Activated T-cell treated with anti-CD3 and anti-CD28 coated beads for 48 hours (primary cell): ENCODE measurements at places on chromosomes 12 and 14.
A peak's percentile ranks its signal among the peaks of the same experiment; 100 is the strongest.

DNA sequence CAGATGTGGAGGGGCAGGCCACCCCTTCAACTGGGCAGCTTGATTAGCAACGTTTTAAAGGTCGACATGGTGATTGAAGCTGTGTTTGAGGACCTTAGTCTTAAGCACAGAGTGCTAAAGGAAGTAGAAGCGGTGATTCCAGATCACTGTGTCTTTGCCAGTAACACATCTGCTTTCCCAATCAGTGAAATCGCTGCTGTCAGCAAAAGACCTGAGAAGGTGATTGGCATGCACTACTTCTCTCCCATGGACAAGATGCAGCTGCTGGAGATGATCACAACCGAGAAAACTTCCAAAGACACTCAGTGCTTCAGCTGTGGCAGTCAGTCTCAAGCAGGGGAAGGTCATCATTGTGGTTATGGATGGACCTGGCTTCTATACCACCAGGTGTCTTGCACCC, 23.9 kb upstream of the AICDA start:
- DNase-seq: no peak

DNA sequence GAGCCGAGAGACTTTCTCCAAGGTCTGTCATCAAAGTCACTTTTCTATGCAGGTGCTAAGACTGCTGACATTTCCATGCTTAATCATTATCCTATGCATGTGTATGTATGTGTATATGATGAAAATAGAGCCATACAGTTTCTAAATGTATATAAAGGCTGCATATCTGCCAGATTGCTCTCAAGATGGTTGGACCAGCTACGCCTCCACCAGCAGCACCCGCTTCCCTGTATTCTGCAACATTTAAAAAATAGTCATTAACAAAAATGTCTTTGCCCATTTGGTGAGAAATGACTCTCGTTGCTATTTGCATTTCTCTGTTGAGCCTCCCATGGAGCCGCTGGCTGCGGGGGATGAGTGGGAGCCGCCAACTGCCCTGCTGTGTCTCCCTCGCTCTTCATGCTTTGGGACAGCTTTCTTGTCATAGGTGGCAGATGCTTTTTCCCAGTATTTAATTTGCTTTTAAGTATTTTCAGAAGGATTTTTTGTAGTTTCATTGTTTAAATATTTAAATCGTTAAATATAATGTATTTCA, 54.7 kb downstream of the DYNC1H1 start:
- no peak for DNase-seq

- no peak for DNase-seq
Measured at GRCh38 chr12:1382826-1383225, 211.6 kb downstream of the FBXL14 start.

DNA sequence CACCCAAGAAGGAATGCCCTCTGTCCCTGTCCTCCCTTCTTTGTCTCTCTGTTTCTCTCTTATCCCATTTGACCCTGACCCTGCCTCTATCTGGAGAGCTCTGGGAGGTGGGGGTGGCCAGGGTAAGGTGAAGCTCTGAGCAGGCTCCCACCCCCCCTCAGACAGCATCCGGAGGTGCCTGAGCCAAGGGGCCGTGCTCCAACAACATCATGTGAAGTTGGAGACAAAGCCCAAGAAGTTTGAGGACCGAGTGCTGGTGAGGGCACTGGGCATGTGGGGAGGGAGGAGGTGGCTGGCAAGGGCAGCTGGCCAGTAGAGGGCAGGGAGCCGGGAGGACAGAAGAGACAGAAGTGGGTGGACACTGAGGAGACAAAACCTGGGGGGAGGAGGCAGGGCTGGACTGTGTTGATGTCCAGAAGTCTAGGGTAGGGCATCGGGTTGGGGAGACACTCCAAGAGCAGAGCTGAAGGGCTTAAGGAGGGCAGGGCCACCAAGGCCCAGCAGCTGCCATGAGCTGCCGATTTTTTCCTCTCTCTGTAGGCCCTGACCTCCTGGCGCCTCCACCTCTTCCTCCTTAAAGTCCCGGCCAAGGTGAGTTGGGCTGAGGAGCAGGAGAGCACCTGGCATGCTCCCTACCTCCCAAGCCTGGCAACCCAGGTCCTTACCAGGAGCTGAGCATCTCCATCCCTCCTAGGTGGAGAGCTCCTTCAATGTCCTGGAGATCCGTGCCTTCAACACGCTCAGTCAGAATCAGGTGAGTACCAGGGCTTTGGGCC, 1.9 kb downstream of the CARMIL3 start:
- no peak for DNase-seq

DNA sequence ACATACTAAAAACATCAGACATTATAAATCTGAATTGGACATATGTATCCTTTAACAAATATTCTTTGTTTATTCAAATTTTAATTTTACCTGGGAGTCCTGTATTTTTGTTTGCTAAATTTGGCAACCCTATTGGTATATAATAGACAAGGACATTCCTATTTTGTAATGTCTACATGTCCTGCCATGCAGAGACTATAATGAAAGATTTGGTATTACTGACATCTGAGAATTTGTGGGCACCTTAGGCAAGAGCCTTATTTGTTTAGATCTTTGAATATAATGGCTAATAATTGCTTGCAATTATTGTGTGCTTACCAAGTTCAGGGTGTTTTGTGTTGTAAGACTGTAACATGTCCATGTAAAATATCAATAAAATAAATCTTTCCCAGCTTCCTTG, 334.4 kb downstream of the KCNH5 start:
- no peak for DNase-seq

DNA sequence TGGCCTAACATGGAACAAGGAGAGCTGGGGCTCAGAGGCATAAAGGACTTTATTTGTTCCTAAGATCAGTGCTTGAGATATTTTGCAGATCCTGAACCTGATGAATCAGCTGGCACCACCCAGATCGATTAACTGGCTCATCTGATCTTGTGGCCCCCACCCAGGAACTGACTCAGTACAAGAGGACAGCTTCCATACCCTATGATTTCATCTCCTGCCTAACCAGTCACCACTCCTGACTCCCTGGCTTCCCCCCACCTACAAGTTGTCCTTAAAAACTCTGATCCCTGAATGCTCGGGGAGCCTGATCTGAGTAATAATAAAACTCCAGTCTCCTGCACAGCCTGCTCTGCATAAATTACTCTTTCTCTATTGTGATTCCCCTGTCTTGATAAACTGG, 5.1 kb downstream of the C12orf56 start:
- peak; percentile 29 for DNase-seq

DNA sequence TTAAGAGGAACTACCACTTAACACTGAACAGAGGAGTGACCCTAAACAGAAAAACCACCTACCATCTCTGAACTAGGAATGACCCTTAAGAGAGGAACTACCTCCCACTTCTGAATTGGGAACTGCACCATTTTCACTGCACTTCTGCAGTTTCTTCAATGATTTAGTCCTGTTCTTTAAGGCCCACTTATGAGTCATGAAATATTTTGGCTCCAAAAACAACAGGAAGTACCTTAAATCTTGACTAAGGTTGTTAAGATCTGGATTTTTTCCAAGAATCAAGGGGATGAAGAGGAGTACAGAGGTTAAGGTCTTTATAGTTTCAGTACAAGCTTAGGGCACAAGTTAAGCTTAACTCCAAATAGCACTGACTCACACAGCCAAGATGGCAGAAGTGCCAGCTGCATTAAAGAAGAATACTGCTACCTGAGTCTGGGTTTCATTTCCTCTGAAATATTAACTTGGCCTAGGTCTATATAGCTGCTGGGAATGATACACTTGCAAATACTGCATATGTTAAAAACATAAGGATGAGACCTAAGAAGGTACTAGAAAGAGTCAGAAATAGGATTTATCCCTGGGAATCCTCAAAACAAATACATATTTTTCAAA, 4.2 kb downstream of the NPC2 start:
- DNase-seq: no peak

DNA sequence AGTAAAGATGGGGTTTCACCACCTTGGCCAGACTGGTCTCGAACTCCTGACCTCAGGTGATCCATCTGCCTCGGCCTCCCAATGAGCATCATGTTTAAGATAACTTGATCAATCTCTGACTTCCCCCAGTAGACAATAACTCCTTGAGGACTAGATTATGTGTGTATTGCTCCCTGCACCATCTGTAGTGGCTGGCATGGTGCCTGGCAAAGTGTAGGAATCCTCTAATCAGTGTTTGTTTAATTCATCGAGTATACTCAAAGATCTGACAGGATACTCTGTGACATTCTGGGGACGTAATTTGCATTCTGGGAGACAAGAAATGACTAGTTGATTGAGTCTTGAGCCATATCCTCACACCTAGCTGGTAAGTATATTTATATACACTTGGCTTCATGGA, 873.5 kb upstream of the TMEM132C start:
- DNase-seq: no peak

DNA sequence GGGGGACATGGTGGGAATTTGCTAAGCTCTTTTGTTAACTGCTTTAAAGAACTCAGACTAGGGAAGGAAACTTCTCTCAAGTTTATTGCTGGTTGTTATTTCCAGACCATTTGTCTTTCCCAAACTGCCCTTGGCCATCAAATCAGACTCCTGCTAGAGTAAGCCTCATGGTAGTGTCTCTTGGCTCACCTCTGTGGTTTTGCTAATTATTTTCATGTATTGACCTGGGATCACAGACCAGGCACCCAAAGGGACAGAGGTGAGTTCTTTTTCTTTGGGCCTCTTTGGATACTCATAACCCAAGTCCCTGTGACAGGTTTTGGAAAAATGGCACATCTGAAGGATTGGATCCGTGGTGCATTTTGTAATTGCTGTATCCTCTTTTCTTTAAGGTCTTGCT, 11.2 kb downstream of the ETV6 start:
- DNase-seq: no peak

GRCh38 chr14:74302152-74302628, 544 bp downstream of the ABCD4 start:
- DNase-seq: no peak

DNA sequence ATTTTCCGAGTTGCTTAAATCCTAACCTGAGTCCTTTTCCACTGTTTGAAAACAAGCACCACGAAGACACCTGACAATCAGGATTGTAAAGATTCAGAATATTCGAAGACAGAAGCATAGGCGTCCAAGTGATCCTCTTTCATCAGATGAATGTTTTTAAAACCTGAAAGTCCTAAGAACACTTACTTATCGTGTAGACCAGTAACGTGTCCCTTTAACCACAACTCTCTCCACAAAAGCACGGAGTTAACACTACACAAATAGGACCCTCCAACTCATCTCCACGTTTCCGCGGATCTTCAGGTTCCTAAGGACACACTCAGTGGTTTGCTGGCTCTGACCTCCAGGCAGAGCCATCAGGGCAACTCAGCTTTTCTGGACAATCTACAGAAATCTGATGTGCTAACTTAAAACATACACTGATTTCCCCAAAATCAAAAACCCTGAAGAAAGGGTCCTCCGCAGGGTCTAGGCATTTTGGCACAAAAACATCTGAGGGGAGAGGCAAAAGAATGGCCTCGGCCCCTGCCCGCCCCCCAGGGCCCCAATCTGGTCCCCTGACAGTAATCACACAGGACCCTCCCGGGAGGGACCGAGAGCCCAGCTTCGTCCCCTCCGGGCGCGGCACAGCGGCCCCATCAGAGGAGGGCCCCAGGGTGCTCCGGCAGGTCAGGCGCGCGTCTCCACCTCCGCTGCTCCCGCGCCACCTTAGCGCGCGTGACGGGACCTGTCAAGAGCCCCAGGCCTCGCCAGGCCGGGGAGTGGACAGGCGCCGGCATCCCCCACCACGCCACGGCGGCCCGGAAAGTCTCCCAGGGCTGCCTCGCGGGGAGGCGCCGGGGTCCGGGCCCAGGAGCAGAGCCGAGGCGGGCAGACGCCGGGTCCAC, 925 bp downstream of the DICER1 start:
- DNase-seq: peak; percentile 29

- DNase-seq: no peak
Measured at GRCh38 chr12:59874781-59875180, 279.0 kb downstream of the SLC16A7 start.

- no peak for DNase-seq
Measured at GRCh38 chr12:41514021-41514777, 326.1 kb downstream of the PDZRN4 start.

DNA sequence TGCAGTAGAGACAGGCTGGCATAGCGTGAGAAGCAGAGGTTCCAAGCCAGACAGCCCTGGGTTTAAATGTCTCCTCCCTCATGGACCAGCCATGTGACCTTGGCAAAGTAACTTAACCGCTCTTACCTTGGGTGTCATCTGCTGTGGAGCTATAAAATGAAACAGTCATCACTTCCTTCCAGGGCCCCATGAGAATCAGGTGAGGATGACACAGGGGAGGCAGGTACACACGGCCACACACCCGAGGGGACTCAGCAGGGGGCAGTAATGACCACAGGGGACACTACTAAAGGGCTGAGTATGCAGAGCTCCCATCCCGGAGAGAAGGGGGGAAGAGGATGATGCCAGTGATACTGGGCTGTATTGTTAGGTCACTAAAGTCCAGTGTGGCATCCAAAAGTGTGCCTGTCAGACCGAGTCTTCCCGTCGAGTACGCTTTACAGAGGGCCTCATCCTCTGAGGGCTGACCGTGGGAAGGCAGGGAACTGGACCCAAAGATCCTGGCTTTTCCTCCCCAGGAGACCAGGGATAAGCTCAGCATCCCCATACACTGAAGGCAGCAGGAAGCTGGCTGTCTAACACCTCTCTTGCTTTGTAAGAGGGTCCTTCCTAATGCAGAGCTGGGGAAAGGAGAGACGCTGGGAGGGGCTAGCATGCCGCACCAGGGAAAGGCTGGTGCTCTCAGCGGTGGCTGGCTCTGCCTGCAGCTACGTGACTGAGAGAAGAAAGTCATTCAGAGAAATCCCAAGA, 94.2 kb downstream of the SINHCAF start:
- DNase-seq: no peak

- peak; percentile 45 for DNase-seq
Measured at GRCh38 chr14:104639885-104640548, 35.4 kb upstream of the TMEM179 start.

DNA sequence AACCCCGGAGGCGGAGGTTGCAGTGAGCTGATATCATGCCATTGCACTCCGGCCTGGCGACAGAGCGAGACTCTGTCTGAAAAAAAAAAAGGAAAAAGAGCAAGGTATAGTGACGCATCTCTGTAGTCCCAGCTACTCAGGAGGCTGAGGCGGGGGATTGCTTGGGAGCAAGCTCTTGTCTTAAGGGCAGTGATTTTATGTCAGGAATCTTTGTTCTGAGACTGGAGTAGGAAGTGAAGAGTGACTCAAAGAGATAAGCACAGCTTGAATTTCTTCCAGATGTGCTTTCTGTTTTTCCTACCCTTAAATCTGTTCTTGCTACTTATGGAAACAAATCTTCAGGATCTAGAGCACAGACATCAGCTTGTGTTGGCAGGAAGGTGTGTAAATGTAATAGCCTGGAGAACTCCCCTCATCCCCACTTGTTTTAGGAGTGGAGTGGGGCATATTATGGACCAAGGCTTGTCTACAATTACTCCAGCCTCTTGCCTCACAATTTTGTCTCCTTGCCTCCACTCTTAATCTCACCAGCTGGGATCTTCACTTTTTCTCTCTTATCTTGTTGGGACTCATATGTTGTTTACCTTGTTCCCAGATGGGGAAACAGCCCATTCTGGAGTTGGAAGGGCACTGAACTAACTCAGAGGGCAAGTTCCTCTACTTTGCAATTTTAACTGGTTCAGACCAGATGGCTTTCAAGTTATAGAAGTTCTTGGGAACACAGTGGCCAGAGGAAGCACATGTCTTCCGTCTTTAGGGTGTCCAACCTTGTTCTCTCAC, 7.5 kb downstream of the TMED2 start:
- DNase-seq: no peak

GRCh38 chr14:55070981-55071411, 19.5 kb downstream of the MAPK1IP1L start:
- no peak for DNase-seq
